Temporal lobe (tissue), 4 donors: ENCODE measurements at places on chromosomes 2 and 18. TPM values are rescaled to one million over a fixed set of nuclear protein-coding genes. Genes with fewer than 3 reads are reported as not detected.

The GLI2 gene
- total RNA-seq = 2.7 TPM

The ACVR1 gene
- total RNA-seq = 21.6 TPM

The FTCDNL1 gene
- total RNA-seq = 5.4 TPM

The GEN1 gene
- total RNA-seq = 6.6 TPM

The SCN2A gene
- 160 TPM for total RNA-seq

The AMER3 gene
- 26.8 TPM for total RNA-seq
